Glomerular endothelial cell (primary cell): ENCODE measurements at places on chromosomes 7 and 10. TPM values are rescaled to one million over a fixed set of nuclear protein-coding genes. Genes with fewer than 3 reads are reported as not detected.

SPDYE2 gene
- not detected in 2 replicates for total RNA-seq

HHEX gene
- 46.6 and 76.5 TPM in 2 replicates for total RNA-seq

KLF14 gene
- total RNA-seq: not detected in 2 replicates

DNA sequence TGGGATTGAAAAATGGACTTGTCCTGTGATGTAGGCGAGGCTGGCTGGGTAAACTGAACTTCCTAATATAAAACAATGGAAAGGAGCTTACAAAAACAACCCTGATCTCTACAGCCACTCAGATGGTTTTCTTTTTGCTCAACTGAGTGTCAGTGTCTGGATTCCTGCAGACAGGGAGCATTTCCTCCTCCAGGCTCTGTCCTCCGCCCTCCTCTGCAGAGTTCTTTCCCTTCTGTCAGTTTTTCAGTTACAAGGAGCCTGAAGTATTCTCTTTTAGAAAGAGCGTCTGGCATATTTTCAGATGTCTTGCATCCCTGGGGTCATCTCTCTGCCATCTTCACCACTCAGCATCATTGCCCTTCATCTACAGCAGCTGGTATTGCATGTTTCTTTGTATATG lies 50.0 kb upstream of the PITRM1 start:
- DNase-seq: no peak

- no peak for DNase-seq
Measured at GRCh38 chr10:898141-898540, 33.4 kb downstream of the LARP4B start.

NET1 gene
- 25.7 and 48.1 TPM in 2 replicates for total RNA-seq

TRIM74 gene
- 0.76 TPM in 1 of 2 replicates, not detected in the other for total RNA-seq

- DNase-seq: no peak
Measured at GRCh38 chr7:121603886-121604285, 207.8 kb upstream of the FAM3C start.

- no peak for DNase-seq
Measured at GRCh38 chr7:95190515-95190914, 133.8 kb downstream of the PON1 start.
